Stimulated activated CD8-positive, alpha-beta memory T cell treated with anti-CD3 and anti-CD28 coated beads, Interleukin-15, amount 100 ng/mL, for 24 hours (primary cell): ENCODE measurements at places on chromosomes 2 and 18.

GRCh38 chr2:174780856-174781255, 16.6 kb upstream of the CHRNA1 start:
- no peak for DNase-seq

DNA sequence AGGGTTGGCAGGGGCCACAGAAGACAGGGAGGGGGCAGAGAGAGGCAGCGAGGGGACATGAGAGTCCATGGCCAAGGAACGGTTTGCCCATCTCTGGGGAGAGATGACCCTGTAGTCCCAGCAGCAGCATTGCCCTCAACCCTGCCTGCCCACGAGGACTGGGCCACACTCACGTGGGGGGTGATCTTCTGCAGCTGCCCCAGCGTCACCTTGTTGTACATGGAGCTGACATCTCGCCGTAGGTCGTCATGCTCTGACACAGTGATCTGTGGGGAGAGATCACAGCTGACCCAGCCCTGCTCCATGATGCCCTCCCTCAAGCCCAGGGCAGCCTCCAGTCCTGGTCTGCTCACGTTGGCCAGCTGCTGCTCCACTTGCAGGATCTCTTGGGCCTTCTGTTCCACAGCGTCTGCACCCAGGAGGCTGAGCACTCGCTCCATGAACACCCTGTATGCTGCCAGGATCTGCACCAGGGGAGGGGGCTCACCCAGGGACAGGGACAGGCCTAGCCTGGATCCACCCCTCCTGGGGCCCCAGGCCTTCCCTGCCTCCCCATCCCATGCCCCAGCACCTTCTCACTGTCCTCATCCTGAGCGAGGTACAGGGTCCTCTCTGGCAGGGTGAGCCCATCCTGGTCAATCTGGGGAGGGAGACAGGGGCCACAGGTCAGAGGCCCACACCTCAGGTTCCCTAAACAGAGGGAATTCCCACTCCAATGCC, 2.8 kb downstream of the ECEL1 start:
- no peak for DNase-seq

GRCh38 chr18:25503567-25504081, 151.7 kb upstream of the ZNF521 start:
- DNase-seq: no peak

- no peak for DNase-seq
These were observed 318.4 kb downstream of the TXNL1 start for GRCh38 chr18:56319953-56320352.

- no peak for DNase-seq
These were observed 22.7 kb upstream of the INO80D start for GRCh38 chr2:206108713-206109112.

GRCh38 chr2:150911766-150912280, 349.8 kb downstream of the RBM43 start:
- no peak for DNase-seq

GRCh38 chr2:233418761-233419546, 64.7 kb downstream of the DGKD start:
- DNase-seq: no peak

- no peak for DNase-seq
These were observed 15.5 kb upstream of the SIX2 start for GRCh38 chr2:45024600-45025291.

GRCh38 chr2:69306393-69306821, 80.6 kb downstream of the GFPT1 start:
- DNase-seq: no peak

- no peak for DNase-seq
These were observed 19.0 kb downstream of the TMSB10 start for GRCh38 chr2:84924173-84925106.
